MG63 (cell line): ENCODE measurements at places on chromosomes 6 and 20. TPM values are rescaled to one million over a fixed set of nuclear protein-coding genes. Genes with fewer than 3 reads are reported as not detected.

DNA sequence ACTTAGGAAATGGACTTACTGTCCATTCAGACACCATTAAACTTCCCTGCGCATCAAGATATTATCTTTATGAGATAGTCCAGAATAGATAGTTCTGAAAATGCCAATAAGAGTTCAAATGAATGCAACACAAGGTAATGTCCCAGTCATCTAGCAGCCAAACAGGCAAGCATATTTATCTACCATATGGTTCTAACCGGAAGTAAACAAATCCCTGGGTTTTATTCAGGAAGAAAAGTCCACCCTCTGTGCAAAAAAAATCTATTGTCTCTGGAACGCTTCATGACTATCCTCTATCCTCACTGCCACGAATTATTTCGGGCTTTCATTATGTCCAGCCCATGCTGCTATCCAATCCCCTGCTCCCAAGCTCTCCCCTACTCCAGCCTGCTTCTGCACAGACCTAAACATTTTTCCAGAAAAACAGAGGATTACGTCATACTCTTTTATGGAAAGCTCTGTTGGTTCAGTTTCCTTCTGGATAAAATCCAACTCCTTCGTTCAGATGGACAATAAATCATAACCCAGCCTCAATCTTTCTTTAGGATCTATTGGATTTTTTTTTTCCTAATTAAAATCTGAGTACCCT is 11.4 kb downstream of the PPIL6 start:
- DNase-seq: no peak

DNA sequence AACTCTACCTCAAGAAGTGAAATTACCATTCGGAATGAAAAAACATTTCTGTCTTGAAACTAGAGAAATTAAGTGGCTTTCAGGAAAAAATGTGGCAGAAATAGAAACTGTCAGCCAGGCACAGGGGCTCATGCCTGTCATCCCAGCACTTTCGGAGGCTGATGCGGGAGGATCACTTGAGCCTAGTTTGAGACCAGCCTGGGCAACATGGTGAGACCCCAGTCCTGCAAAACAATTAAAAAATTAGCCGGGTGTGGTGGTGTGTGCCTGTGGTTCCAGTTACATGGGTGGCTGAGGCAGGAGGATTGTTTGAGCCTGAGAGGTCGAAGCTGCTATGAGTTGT is 7.1 kb upstream of the TMEM181 start:
- no peak for DNase-seq

DNA sequence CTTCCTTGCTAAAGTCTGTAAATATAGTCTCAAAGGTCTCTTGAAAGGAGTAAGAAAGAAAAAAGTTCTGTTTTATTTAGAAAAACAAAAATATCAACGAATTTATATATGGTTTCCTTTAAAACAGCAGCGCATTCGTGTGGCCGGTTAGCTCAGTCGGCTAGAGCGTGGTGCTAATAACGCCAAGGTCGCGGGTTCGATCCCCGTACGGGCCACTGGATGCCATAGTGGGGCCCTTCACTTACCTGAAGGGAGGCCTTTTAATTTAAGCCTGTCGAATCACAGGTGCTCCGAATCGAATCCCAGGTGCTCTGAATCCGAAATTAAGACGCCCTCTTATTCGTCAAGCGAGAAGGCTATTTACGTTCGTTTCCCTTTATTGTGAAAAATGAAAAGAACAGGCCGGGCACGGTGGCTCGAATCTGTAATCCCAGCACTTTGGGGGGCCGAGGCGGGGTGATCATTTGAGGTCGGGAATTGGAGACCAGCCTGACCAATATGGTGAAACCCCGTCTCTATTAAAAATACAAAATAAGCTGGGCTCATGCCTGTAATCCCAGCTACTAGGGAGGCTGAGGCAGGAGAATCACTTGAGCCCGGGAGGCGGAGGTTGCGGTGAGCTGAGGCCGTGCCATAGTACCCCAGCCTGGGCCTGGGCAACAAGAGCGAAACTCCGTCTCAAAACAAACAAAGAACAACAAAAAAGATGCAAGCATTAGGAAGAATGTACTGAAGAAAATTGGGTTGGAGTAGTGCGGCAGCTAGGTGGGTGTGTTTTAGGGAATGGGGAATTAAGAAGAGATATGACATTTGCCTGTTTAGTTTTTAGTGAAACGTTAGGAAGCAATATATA is 195.8 kb upstream of the ZNF184 start:
- DNase-seq: peak; percentile 92

DNA sequence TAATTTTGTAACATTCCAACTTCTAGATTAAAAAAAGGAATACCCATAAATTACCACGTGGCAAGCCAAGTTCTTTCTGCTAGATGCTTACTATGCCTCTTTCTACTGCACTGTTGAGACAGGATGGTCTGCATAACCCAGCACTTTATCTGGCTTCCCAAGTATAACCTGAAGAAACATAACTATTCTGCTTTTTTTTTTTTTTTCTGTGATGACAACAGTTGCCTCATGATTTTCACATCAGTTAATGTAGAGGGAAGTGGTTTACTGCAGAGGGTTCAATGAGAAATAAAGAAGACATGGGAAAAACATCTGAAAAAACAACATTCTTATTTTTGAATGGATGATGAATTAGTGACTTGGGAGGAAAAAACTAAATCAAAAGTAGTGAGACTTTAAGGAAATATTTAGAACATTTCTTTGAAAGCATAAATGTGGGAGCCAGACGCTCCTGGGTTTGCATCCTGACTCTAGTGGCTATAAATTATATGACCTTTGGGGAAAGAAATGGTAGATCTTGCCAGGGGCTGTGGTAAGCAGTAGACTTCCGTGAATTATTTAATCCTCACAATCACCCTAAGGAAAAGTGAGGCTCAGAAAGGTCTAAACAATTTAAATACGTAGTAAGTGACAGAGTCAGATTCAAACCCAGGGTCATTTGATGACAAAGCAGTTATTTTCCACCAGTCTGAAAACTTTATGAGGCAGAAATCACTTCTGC is 230.7 kb downstream of the PHACTR1 start:
- no peak for DNase-seq

CYP21A2 gene
- total RNA-seq: not detected in 2 replicates

SLC13A3 gene
- total RNA-seq: not detected in 2 replicates

DNA sequence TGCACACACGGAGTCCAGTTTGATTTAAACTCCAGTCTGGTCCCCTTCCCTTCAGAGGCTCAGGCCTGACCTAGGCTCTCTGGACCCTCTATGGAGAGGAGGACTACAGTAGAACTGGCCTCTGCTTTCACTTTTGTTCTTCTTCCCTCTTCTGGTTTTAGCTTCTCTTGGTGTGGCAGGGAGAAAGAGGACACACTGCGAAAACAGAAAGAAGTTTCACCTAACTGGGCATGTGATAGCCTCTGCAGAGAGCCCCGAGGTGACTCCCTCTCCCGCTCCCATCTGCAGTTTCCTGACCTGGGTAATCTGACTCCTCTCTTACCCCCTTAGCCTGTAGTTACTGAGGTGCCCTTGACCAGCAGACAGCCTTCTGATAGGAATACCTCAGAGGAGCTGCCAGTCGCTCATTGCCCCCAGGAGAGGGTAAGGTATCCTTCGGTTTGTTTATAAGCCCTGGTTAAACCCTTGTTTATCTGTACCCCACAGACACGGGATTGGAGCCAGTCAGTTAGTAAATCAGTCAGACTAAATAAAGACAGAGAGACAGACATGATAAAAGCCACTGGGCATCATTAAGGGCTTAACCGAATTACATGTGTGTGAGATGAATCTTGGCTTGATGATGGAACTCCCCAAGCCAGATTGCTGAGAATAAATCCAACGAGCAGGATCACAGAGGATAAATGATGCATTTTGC is 12.0 kb upstream of the DTNBP1 start:
- no peak for DNase-seq

DNA sequence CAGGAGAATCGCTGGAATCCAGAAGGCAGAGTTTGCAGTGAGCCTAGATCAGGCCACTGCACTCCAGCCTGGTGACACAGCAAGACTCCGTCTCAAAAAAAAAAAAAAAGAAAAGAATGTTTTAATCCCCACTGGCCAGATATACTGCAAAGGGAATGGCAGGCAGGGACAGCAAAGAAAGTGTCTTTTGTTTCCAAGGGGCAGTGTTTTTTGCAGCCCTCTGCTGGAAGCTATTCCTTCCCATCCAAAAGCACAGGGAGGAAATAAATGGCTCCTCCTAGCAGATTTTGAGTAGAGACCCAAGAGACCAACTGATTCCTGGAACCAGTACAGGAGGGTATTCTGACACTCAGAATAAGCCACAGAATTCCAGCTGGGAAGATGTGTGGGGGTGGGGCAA is 112.5 kb upstream of the STMND1 start:
- no peak for DNase-seq
